Midbrain (tissue), 1 donor: ENCODE measurements at places on chromosomes 6 and 20.

DNA sequence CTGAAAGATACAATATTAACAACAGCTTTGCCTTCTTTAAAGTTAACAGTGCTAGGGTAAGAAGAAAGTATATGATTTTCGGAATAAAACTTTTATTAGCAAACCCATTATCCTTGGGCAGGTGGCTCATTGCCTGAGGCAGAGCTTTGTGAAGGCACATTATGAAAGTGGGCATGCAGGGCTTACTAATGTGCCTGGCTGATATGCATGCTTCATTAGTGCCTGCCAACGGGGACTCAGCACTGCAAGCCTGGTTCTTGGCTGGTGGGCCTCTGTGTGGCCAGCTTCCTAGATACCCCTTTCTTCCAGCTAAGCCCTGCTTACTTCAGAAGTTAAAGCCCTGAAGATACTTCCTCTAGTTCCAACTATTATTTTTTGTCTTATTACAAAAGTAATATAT is 481.6 kb downstream of the ADGRB3 start:
- no peak for DNase-seq

- no peak for DNase-seq
Measured at GRCh38 chr6:122151066-122151465, 248.4 kb upstream of the HSF2 start.

DNA sequence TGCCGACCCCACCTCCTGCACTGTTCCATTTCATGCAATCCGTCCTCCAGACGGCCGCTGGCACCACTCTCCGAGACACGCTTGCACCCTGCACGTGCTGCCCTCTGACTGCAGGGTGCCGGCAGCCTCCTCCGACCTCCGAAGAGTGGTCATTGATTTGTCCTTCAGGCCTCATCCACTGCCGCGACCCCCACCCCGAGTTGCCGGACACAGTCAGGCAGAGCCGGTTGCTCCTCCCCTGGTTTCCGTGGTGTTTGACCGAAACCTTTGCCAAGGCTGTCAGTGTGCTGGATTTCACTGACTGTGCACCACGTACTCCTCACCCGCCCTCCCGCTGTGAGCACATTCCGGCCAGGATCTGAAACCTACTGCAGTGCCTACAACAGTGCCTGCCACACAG is 156.4 kb upstream of the PDE10A start:
- DNase-seq, result no peak

DNA sequence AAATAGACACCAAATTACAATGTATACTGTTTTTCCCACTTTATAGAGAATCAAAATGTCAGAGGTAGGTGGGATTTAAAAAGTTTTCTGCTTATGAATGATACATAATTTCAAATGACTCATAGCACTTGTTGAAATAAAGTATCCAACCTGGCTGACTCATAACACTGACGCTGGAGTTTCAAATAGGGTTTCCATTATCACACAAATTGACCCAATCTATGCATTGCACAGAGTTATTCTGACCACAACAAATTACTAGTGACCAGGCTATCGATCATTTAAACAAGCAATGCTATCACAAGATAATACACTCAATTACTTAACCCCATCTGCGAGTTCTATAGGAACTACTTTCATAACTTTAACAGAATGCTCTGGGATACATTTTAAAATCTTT is 31.9 kb upstream of the PRELID3B start:
- no peak for DNase-seq

- peak; percentile 26 for DNase-seq
Measured at GRCh38 chr6:41157323-41157722, 3.2 kb upstream of the TREML1 start.

- DNase-seq, result no peak
Measured at GRCh38 chr6:107235511-107235910, 120.2 kb upstream of the BEND3 start.

GRCh38 chr6:17983730-17984129 is 3.7 kb downstream of the KIF13A start:
- DNase-seq, result no peak

DNA sequence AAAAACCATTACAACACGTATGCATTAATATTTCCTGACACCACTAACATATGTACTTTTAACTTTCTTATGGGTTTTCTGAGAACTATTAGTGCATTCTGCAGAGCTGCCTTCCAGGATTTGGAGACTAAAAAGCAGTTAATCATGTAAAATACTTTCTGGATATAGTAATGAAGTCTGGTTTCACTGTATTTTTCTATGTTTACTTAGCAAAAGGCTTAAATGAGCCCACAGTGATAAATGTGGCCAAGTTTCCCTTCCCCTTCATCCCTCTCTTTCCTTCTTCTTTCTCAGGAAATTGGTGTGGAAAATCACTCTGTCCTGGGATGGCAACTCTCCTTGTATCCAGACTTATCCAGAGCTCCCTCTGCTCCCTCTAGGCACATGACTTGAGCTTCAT is 29.7 kb upstream of the ENPP1 start:
- DNase-seq, result no peak

GRCh38 chr6:63516186-63516944 is 55.9 kb upstream of the LOC128125822 start:
- DNase-seq, result no peak

GRCh38 chr6:80174900-80175572 is 68.6 kb downstream of the BCKDHB start:
- DNase-seq, result no peak

GRCh38 chr20:35277127-35277526 is 795 bp downstream of the MMP24OS start:
- no peak for DNase-seq

DNA sequence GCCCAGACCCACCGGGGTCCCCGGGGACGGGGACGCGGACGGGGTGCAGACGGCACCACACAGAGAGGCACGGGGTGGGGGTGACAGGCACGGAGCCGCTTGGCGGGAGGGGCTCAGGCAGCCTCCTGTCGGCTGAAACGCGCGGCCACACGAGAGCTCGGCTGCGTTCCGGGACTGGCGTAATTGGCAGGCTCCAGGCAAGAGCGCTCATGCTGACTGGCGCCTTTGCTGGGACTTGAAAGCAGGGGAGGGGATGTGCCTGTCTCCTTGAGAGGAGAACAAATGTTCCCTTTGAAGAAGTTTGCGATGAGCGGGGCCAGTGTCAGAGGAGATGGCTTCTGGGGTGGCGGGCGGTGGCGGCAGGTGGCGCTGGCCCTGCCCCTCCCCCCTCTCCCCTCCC is 25.8 kb downstream of the BHLHE23 start:
- peak; percentile 2 for DNase-seq

DNA sequence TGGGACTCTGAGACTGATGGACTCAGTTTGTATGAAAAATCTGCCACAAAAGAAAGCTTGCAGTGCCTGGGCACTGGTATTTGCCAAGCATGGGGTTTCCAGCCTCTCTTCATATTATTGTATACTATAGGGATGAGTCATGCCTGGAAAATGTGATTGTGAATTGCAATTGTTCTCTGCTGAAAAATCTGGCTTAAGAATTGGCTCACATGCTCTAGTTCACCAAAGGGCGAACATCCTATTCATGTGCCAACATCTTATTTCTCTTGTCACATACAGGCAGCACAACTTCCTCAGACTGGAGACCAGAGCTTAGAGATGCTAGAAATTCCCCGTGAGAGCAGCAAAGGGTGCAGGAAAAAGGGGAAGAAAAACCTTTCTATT is 103.6 kb upstream of the KCNK16 start:
- no peak for DNase-seq

DNA sequence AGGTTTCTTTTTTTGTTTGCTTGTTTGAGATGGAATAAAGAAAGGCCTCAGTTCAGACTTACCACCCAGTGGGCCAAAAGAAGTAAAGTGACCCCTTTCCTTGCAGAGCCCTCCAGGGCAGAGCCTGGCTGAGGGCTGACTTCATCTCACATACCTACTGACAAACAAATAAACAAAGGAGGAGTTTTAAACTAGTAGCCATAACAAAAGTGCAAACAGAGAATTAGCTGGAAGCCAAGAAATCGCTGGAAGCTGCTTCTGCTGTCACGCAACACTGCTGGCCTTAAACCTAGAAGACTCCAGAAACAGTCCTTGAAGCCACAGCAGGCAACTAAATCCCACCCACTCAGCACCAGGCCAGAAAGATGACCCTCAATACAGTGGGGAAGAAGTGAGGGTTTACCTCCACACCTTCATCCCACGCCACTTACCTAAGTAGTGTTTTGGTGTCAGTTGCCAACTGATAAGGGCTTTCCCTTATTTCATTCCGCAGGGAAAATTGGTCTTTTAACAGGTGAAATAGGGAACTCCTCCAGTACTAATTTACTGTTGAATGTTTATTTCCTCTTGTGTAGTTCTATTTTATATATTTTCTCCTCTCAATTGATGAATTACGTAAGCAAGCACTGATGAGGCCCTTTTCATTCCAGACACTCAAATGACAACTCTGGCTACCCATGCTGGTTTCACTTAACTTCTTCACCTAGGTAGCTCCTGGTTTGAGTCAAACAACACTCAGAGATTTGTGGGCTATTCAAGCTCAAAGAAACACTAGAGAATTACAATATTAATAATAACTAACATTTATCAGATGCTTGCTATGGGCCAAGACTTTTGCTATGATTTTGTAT is 46.2 kb downstream of the EDN1 start:
- no peak for DNase-seq

GRCh38 chr6:88529726-88530125 is 363.6 kb upstream of the CNR1 start:
- DNase-seq, result no peak

- no peak for DNase-seq
Measured at GRCh38 chr6:135842618-135843392, 8.7 kb upstream of the PDE7B start.

DNA sequence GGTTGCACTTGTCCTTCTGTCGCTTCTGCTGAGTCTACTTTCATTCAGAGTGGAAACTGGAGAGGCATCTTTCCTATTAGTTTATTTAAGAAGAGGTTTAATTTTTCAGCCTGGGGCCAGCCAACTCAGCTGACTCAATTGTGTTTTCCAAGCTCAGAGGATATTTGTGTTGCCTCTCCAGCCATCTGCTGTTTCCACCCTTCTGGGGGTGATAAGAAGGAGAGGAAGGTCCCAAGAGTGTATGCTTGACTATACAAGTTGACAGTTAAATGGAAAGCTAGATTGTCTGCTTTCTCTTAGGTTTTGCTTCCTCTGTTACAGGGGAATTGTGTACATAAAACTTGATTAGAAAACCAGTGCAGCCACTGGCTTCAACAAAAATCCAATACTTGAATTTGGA is 3.0 kb downstream of the PSMF1 start:
- no peak for DNase-seq

- DNase-seq, result no peak
Measured at GRCh38 chr6:103522045-103522444, 1337.7 kb downstream of the HACE1 start.

DNA sequence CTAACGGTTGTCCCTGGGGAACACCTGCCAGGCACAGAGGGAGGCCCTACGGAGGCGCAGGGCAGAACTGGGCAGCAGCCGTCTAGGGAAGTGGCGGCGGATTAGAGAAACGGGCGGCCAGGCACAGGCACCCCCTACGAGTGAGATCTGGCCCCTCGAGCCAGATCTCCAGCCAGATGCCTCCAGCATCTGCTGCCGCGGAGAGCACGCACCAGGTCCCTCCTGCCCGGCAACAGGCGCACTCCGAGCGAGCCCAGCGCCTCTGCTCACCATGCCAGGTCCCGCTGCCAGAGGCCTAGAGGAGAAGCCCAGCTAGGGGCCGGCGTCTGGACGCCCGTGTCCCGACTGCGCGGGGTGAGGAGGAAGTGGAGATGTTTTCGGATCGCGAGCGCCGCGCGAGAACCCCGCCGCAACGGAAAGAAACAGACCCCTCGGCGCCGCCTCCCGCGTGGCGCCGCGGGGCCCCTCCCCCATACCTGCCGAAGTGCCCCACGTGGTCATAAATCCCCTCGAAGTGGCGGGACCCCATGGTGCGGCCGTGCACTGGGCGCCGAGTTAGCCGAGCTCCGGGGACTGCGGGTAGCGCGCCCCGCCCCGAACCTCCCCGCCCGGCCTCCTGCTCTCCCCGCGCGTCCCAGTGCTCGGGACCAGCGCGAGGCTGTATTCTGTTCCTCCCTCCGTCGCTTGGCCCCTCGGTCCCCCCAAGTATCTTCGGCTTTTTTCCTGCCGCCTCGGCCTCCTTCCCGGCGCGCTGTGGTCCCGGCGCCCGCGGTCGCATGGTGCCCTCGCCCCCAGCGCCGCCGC is at the start of gene SLC22A16:
SLC22A16 (minus strand) TSS at position 568 of the 804 bp plus-strand sequence; CDS start at position 529, 39 bp downstream.
- no peak for DNase-seq

- no peak for DNase-seq
Measured at GRCh38 chr6:87494761-87495422, 22.1 kb downstream of the SLC35A1 start.

GRCh38 chr6:126682440-126682839 is 342.5 kb downstream of the CENPW start:
- no peak for DNase-seq

GRCh38 chr20:33680686-33681085 is 5.5 kb downstream of the E2F1 start:
- no peak for DNase-seq

DNA sequence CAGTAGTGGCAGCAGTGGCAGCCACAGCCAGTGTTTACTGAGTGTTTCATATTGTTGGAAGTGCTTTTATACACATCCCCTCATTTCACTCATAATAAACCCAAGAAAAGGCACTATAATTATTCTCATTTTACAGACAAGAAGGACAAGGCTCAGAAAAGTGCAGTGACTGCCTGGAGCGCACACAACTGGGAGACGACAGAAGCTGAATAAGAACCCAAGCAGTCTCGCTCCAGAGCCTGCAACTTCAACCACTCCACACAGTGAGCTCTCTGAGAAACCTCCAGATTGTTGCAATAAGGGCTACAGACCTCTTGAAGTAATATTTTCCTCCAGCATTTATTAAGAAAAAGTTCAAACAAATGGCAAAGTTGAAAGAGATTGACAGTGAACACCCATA is 76.9 kb downstream of the PLCG1 start:
- no peak for DNase-seq

GRCh38 chr20:57598060-57598459 is 22.2 kb downstream of the ZBP1 start:
- DNase-seq, result no peak

- no peak for DNase-seq
Measured at GRCh38 chr6:15574486-15574885, 88.3 kb downstream of the DTNBP1 start.

GRCh38 chr6:109466212-109466923 is 10.8 kb upstream of the MICAL1 start:
- no peak for DNase-seq

- DNase-seq, result no peak
Measured at GRCh38 chr6:129695373-129696027, 14.5 kb downstream of the ARHGAP18 start.

- DNase-seq, result no peak
Measured at GRCh38 chr6:99013145-99013544, 65.4 kb upstream of the FBXL4 start.

GRCh38 chr20:9496155-9496554 is 18.2 kb upstream of the LAMP5 start:
- no peak for DNase-seq

- DNase-seq, result no peak
Measured at GRCh38 chr20:50799890-50800550, 5.2 kb downstream of the BCAS4 start.

GRCh38 chr20:38315290-38315966 is 11.5 kb downstream of the BPI start:
- DNase-seq, result peak; percentile 51

- no peak for DNase-seq
Measured at GRCh38 chr20:19679900-19680495, 78.1 kb upstream of the RIN2 start.

- no peak for DNase-seq
Measured at GRCh38 chr20:48790473-48791003, 37.3 kb downstream of the PREX1 start.

GRCh38 chr6:117264692-117265409 is 507 bp upstream of the VGLL2 start:
- DNase-seq, result no peak

GRCh38 chr20:16020971-16021370 is 552.3 kb downstream of the KIF16B start:
- no peak for DNase-seq
